HCEC 1CT (cell line): ENCODE measurements at places on chromosomes 12 and 14.
A peak's percentile ranks its signal among the peaks of the same experiment; 100 is the strongest.

- no peak for DNase-seq
These were observed 15.9 kb downstream of the CFAP251 start for GRCh38 chr12:121934309-121934664.

DNA sequence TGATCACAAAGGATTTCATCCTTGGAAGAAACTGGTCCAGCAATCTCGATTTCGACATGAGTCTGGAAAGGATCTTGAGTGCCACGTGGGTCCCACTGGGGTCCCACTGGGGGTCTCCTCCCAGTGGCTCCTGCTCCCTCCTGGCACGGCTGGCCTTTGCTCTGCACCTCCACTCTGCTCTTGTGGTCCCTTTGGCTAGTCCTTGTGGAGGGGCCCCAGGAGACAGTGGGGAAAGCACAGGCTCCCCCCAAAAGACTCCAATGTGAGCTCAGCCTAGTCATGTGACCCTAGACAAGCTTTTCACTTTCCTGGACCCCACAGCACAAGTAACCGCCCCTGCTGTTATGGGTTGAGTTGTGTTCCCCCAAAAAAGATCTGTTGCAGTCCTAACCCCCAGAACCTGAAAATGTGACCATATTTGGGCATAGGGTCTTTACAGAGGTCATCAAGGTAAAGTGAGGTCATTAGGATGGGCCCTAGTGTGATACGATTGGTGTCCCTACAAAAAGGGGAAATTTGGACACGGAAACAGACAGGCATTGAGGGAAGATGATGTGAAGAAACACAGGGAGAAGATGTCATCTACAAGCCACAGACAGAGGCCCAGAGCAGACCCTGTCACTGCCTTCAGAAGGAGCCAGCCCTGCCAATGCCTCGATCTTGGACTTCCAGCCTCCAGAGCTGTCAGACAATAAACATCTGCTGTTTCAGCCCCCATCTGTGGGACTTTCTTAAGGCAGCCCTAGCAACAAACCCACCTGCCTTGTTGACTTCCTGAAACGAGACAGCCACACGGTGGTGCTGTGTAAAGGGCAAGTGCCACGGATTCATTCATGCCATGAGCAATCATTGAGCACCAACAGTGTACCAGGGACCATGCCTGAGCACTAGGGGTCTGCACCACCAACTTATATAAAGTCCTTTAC is 23.8 kb upstream of the PPP2R5C start:
- no peak for DNase-seq

DNA sequence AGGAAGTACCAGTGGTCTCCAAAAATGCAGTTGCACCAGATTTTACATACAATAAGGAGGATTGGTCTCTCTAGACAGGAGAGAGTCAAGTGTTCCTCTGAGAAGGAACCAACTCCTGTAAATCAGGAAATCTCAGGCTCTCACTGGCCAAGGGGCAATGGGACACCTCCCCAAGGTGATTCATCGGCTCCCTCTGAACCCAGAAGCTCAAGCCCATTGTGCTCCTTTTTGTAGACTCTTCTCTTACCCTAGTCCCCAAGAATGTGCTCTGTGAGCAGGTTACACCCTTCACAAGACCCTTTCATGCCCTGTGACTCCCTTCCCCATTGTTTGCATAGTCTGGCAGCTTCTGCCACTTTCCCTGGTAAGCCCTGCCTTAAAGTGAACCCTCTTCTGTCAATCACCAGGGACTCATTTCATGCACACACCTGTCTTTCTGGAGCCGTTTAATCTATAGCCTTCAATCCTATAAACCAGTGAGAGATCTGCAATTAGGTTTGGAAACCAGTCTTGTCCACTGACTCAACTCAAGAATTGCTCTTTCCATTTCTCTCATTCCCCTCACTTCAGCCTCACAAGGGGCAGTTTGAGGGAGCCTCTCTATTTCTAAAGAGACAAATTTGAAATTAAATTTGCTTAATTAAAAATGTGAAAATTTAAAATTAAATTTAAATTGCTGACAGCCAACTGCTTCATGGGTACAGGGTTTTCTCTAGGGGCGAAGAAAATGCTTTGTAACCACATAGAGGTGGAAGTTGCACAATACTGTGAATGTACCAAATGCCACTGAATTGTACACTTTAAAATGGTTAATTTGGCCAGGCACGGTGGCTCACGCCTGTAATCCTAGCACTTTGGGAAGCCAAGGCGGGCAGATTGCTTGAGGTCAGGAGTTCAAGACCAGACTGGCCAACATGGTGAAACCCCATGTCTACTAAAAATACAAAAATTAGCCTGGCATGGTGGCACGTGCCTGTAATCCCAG is 38.3 kb upstream of the LTA4H start:
- DNase-seq, result no peak

DNA sequence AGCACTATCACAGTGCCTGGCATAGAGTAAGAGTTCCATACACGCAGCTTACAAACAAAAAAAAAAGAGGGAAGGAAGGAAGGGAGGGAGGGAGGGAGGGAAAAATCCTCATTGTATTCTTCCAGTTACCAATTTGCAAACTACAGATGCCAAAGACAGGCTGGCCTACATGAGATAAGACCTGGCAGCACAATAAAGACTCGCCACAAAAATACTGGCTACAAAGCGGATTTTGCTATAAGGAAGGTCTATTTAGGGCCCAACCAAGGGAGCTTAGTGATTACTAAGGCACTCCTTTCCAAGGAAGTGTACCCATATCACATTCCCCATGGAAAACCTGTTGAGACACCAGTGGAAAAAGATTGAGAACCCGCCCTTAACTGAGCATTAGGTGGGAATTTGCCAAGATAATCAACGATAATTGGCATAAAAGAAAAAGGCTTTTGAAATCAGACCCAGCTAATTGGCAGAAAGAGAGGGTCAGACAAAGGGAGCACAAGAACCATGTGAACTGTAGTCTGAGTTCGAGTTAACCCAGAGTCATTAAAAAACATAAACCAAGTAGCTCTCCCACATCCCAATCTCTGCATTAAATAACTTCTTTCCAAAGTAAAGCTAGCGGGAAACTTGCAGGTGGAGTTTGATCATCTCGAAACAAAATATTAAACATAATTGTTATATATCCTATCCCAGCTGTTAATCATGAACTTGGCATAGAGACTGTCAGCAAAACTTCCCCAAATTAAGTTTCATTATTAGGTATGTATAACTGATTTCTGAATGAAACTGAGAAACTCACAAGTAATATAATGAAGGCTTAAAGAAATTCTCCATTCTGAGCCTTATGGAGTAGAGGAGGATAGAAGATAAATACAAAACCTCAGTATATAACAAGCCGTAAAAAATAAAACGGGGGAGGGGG is 50.1 kb downstream of the PHLDA1 start:
- DNase-seq, result no peak

DNA sequence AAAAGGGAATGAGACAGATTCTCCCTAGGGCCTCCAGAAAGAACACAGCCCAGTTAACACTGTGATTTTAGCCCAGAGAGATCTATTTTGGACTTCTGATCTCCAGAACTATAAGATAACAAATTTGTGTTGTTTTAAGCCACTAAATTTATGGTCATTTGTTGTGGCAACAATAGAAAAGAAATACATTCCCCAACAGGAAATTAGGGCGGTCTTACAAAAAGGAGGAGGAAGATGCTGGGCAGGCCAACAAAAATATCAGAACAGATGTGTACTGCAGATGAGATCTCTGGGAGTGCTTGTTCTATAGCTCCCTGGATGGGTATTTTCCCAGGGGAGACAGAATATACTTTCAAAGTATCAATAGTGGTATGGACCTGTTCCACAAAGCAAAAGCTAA is 32.0 kb upstream of the SOCS2 start:
- no peak for DNase-seq

DNA sequence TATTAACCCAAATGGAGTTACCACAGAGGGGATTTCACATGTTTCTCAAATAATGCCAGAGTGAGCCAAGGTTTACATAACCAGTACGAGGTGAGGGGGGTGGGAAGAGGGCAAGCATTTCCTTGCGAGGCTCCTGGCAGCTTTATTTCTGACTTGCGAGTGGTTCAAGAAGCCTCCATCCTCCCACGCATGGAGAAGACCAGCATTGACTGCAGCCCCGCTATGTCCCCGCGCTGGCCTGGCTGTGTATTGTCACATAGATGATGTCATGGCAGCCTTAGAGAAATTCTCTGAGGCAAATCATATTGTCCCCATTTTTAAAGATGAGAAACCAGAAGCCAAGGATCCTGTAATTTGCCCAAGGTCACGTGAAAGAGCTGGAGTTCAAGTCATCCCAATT is 188.2 kb downstream of the CACNA1C start:
- no peak for DNase-seq

DNA sequence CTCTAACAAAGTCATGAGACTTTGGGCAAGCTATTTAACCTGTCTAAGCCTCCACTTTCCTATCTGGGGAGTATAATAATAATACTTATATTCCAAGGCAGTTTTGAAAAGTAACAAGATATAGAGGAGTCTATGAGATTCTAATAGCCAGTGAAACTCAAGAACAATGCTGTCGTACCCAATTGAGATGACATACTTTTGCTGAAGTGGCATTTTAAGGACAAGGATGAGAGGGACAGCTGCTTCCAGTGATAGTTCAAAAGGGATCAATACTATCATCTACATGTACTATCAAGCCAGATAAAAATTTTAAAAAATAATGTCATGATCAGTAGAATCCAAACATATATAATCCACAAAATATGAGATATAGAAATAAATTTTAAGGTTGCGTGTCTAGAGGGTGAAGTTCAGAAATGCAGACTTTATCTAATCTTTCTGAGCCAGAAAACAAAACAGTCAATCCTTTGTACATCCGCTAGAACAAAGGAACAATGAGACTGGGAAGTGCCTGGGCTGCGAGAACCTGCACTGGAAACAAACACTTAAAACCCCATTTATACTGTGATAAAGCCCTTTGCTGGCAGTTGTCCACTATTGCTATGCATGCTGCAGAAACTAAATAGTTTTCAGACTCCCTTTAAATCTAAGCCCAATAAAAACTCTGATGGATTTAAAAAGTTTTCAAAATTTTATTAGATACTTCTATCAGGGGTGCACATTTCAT is 38.6 kb downstream of the PTPRB start:
- no peak for DNase-seq

GRCh38 chr14:31395572-31396205 is 24.7 kb downstream of the HEATR5A start:
- peak; percentile 4 for DNase-seq

DNA sequence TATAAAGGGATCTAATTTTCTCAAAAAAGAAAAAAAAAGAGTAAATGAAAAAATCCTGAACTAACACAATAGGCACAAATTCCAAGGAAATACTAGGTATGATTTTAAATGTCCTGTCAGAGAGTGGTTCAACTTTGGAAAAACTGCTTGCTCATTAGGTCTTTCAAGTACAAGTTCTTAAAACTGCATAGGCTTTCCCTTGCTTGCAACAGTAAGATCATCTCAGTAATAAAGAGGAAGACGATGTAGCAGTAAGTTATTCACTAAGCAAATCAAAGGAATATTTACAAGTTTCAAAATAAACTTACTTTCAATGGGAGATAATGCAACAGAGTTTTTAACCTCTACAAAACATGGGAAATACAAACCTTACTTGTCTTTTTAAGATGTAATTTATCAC is 21.6 kb downstream of the CORO1C start:
- DNase-seq, result no peak

DNA sequence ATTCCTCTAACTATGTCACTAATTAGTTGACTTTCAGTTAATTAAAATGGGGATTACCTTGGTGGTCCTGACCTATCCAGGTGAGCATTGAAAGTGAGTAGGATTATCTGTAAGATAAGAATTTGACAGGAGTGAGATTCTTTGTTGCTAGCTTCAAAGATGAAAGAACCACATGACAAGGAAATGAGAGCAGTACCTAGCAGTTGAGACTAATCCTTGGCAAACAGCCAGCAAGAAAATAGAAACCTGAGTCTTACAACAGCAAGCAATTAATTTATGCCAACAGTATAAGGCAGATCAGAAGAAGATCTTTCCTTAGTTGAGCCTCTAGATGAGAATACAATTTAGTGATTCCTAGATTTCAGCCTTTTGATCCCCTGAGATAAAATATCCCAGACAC is 1058.4 kb downstream of the LRFN5 start:
- no peak for DNase-seq

DNA sequence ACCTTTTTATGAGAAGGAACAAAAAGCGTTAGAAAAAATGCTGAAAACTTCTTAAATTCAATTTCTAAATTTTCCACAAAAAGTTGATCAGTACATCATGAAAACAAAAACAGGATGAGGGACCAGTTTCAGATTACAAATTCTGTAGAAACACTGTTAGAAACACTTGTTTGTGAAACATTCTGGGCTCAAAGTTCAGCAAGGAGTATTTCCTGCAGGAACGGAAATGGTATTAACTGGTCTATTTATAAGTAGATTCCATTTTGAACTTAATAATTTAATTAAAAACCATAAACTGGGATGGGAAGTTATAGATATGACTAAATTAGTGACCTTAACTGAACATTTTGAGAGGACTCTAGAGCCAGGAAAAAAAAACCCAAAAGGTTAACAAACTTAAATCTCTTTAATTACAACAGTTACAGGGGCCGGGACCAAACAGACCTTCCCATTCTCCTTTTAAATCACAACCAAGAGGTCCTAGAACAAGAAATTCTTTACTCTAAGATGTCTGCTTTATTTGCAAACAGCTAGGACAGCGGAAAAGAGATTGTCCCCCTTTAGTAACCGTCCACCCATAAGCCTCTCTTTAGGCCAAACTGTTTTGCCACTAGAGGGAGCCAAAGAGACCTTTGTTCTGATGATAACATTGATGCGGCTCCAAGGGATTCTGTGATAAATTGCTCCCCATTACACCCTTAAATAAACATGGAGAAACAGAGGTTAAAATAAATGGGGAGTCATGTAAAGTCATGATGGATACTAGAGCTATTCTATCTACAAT is 69.0 kb upstream of the RERGL start:
- DNase-seq, result peak; percentile 22

GRCh38 chr12:47851303-47851952 is 31.7 kb upstream of the HDAC7 start:
- no peak for DNase-seq

GRCh38 chr12:129605666-129606065 is 298.2 kb downstream of the TMEM132D start:
- no peak for DNase-seq

DNA sequence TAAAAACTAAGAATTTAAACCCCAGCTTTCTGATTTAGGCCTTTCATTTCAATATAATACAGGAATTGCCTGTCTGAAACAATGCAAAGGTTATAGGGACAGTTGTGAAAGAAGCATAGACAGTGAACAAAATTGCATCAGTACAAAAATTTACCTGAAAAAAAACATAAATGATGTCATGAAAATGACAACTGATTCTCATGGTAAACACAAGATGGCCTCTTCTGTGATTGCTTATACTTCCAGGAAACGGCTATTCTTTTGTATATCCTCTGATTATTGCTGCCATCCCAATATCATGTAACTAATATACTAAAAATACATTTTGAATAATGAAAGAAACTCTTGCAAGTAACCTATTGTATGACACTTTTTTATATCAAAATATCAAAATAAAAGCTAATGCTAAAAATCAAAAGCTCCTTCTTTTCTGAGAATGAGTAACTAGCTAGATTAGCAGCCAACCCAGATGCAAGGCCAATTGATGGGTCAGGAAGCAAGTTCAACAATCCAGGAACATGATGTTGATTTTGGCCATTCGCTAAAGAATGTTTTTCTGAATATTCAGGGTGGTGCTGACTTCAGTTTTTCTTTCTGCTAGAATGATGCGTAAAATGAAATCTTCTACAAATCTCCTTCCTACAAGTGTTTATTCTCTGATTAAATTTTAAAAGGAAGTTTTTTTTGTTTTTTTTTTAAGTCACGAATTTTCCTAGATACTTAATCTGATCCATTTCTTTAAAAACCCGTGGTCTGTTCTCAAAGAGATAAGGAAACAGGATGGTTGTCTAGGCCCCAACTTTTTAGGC is 83.6 kb downstream of the ALX1 start:
- DNase-seq, result no peak

- DNase-seq, result peak; percentile 94
These were observed 161.3 kb upstream of the IFNG-AS1 start for GRCh38 chr12:67827820-67828383.
